ENCODE measurements at places on chromosomes 7 and 10.

DNA sequence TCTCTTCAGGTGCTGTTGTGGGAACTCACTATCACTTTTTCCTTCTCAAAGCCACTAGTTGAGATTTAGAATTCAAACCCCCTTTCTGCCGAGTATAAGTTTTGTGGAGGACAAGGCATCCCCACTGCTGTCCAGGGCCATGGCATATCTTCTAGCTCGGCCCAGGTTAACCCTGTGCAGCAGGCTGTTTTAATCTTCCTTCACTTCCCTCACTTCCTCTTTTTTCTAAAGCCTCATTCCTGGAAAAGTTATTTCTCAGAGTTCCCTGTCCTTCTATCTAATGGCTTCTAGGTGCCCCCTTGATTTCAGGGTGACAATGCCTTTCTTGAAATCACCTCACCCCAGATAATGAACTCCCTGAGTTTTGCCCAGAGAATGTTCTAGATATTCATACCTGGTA is 222.3 kb downstream of the SNX10 start:
- DNase-seq = no peak

GRCh38 chr7:5700391-5700985 is 81.0 kb downstream of the RNF216 start:
- DNase-seq = no peak

DNA sequence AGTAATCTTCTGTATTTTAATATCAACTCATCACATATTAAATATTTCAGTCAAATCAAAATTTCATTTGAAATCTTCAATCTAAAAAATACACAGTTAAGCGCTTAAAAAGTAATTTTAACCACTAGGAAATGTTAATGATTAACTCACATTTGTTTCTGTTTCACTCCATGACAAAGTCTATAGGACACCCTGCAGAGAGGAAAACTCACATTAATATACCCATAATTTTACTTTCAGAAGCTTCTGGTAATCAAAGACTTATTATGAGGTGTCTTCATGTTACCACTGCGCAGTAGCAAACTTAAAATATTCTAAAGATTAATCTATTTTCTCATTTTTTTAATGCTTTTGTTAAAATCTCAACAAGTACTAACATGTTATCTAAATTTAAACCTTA is 41.0 kb upstream of the ZNF518A start:
- no peak for DNase-seq

- DNase-seq = no peak
Observed at GRCh38 chr7:7271094-7271874, 88.9 kb downstream of the C1GALT1 start.

- no peak for DNase-seq
Observed at GRCh38 chr7:107387128-107387527, 82.7 kb upstream of the GPR22 start.

DNA sequence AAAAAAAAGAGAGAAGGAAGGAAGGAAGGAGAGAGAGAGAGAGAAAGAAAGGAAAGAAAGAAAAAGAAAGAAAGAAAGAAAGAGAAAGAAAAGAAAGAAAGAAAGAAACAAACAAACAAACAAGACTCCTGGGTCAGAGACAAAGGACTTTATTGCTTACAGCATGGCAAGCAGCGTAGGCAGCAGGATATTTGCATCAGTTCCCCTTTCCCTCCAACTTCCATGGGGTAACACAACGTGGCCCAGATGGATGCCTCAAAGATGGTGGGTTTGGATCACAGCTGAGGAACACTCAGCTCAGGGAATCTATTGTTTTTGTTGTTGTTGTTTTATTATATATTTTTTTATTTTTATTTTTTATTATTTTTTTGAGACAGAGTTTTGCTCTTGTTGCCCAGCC is 128.5 kb upstream of the VKORC1L1 start:
- DNase-seq = no peak

DNA sequence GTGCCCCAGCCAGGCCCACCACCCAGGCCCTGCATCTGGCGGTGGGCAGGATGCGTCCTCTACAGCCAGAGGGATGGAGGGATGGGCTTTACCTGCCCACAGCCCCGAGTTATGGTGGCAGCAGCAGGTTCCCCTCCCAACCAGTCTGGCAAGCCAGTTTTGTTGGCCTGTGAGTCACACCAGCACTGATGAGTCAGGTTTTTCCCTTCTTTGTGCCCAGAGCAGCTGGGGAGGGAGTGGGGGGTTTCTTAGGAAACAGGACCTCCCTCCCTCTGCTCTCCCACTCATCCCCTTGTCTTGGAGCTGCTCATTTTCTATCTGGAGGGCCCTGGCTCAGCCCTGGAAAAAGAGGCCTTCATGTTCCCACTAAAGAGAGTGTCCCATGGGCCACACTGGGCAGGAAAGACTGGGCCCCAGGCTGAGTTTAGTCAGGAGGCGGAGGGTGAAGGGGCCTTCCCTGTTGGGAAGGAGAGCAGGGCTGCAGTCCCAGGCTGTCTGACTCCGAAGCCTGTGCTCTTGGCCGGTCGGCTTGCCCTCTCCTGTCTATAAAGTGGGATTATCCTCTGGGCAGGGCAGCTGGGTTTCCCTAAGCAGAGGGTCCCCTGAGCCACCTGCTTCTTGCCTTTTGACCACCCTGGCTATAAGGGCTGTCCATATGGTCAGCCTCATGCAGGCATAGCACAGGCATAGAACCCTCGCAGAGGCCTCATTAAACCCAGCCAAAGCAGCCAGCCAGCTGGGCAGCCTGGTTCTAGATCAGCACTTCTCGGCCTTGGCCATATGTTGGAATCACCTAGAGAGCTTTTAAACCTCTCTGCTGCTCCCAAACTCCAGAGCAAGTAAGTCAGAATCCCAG is 30.2 kb upstream of the ANKRD2 start:
- no peak for DNase-seq

DNA sequence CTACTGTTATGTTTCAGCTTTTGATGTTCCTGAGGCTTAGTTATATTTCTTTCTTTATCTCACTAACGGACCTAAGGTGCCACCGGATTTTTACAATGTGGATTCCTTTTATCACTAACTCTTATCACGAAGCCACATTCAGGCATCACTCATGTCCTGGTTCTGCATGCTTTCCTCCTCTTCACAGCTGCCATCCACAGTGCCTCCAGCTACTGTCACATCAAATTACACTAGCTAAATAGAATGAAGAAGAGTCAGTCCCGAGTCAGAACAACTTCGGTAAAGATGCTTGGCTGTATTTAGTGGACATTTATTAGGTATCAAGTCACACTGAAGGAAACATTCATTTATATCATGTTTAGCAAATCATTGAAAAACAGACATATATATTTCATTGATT is 153.2 kb downstream of the NEBL start:
- no peak for DNase-seq

- peak; percentile 54 for DNase-seq
Observed at GRCh38 chr10:11742009-11742778, at the start of gene ECHDC3. Gene ECHDC3, plus strand, starts transcription at chr10:11742382. Its CDS starts 195 bp downstream, at chr10:11742577.

GRCh38 chr7:116241291-116241690 is 31.0 kb downstream of the TES start:
- DNase-seq = no peak

- DNase-seq = no peak
Observed at GRCh38 chr7:142494021-142494420, 236.2 kb upstream of the PRSS58 start.

- no peak for DNase-seq
Observed at GRCh38 chr7:70542750-70543376, 589.1 kb upstream of the GALNT17 start.

DNA sequence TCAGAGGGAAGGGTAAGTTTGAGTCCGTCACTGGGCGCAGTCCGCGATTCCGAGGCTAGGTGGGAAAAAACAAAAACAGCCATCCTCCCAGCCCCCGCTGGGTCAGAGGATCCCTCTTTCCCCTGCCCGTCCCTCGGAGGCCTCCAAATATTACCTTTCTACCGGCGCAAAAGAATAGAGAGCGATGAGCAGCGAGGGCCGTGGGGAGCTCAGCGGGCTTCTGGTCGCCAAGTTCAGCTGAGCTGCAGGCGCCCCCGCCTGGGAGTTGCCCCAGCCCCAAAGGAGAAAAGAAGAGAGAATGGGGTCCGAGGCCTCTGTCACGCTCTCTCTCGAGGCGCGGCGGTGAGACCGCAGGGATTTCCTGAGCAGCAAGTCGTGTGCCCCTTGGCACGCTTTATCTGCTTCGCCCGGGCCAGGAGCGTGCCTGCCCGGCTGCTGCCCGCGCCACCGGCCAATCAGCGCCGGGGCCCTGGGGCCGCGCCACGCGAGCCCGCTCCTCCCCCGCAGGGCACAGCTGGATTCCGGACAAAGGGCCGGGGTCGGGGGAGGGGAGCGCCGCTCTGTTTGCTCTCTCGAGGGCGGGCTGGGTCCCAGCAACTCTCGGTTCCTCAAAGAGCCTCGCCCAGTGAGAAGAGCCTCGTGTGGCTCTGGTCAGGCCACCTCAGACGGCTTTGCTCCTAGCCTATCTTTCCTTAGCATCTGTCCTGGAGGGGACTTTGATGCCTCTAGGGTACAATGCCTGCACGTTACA is at the start of gene NEUROG3:
TSS of gene NEUROG3 (minus strand) at position 367 of the 751 bp plus-strand sequence. CDS start 379 bp downstream, outside the sequence.
- DNase-seq = no peak

- peak; percentile 89 for DNase-seq
Observed at GRCh38 chr7:92833024-92833765, 3.2 kb downstream of the CDK6 start.

- DNase-seq = no peak
Observed at GRCh38 chr10:107665459-107665858, 501.0 kb upstream of the SORCS1 start.

- DNase-seq = peak; percentile 11
Observed at GRCh38 chr7:81767926-81768325, 1.9 kb downstream of the HGF start.

DNA sequence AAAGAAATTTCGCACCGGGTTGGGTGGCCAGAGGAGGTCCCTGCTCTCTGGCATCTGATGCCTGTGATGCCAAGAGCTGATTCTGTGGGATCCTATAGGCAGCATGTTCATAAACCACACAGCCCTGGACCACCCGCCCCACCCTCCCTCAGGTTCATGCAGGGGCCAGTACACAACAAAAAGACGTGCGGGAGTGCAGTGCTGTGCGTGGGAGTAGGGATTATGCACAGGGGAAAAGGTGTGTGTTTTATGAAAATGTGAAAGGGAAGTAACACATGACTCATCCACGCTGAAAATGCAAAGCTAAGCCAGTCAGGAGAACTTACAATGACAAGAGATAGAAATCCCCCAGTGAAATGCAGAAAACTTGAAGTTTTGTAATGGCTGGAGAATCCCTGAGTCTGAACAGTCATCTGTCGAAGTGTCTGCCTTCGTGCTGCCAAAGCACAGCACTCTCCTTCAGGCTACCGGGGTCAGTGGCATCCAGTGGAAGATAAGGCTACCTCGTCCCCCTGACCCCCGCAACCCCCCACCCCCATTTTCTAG is 1.1 kb downstream of the KIAA1217 start:
- DNase-seq = no peak

- DNase-seq = no peak
Observed at GRCh38 chr10:75620356-75620755, 188.9 kb downstream of the LRMDA start.

GRCh38 chr7:143458263-143458662 is 15.0 kb downstream of the TAS2R60 start:
- no peak for DNase-seq

DNA sequence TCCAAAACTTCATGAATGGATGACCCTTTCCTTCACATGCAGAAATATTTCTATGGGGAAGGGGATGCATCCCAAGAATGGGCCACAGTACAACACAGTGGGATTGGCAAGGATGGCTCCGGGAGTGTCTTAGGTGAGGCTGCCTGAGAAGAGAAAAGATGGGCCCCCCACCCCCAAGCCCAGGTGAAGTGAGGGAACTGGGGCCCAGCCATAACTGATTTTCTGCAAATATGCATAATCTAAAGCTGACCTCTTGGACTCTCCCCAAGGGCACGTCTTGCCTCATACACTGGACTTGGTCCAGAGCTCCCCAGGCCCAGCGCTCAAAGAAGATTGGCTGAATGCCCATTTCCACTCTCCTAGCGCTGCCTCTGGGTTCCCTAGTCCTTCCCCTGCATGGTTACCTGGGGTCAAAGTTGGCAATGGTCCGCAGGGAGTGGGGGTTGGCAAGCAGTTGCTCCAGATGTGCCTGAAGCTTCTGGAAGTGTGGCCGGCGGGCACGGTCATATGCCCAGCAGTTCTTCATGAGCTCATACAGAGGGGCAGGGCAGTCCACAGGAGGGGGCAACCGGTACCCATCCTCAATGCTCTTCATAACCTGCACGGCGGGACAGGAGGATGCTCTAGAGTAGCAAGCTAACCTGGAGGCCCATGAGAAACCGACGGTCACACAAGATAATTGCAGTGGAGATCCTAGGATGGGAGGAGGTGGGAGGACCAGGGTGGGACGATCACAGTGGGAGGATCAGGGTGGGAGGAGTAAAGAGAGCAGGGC is 12.3 kb downstream of the ZYX start:
- no peak for DNase-seq

GRCh38 chr7:92206672-92207071 is 27.7 kb upstream of the LRRD1 start:
- DNase-seq = no peak

GRCh38 chr10:96244354-96244753 is 27.0 kb downstream of the BLNK start:
- no peak for DNase-seq

DNA sequence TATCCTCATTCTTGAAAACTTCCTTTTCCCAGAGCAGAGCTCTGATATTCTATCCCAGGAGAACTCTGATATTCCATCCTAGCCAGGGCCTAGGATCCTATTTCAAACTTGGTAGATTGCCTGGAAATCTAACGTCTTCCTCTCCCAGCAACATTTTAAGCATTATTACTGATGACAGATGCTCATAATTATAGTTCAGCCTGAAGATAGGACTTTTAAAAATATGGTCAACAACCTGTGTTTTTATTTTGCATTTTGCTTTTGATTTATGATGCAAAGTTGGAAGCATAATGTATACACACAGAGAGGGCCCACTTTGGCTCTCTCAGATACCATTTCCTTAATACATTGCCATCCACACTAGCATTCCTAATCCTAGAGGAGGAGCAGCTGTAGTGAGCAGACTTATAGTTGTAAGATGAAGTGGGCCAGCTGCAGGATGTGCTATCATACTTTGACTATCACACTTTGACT is 457.4 kb upstream of the TPK1 start:
- DNase-seq = no peak

GRCh38 chr7:26667514-26668133 is 196.8 kb downstream of the SKAP2 start:
- DNase-seq = peak; percentile 99

- no peak for DNase-seq
Observed at GRCh38 chr7:139576179-139576973, 52.9 kb downstream of the CLEC2L start.

- no peak for DNase-seq
Observed at GRCh38 chr7:150780292-150780691, 19.9 kb downstream of the TMEM176B start.

- DNase-seq = no peak
Observed at GRCh38 chr10:47088656-47089354, 177.6 kb downstream of the PTPN20 start.

DNA sequence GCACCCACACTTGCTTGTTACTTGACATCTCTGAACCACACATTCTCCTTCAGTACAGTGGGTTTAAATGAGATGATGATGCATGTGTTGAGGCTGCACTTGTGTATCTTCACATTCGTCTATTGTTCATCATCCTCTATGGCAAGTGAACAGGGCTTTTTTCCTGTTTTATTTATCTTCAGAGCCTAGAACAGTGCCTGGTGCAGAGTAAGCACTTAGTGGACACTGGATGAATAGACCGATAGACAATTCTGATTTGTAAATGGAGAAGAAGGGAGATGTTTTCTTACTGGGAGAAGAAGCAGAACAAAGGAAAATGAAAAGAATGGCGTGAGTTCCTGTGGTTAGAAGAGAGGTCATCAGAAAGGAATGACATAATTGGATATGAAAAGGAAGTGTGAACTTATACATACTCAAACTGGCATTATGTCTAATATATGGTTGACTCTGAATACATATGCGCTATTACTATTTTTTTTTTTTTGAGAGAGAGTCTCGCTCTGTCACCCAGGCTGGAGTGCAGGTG is 99.7 kb downstream of the AVL9 start:
- no peak for DNase-seq

Data from NCI-H2081 (cell line).